ENCODE measurements at places on chromosomes 1 and 21.

DNA sequence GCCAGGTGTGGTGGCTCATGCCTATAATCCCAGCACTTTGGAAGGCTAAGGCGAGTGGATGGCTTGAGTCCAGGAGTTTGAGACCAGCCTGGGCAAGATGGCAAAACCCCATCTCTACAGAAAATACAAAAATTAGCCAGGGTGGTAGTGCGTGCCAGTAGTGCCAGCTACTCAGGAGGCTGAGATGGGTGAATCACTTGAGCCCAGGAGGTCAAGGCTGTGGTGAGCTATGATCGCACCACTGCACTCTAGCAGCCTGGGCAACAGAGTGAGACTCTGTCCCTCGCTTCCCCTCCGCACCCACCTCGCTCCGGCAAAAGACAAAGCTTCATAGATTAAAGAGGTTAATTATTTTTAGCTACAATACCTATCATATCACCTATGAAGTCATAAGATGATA is 100.0 kb downstream of the HHAT start:
- DNase-seq, result no peak

- DNase-seq, result no peak
Measured at GRCh38 chr1:109133002-109133706, 19.2 kb downstream of the ELAPOR1 start.

DNA sequence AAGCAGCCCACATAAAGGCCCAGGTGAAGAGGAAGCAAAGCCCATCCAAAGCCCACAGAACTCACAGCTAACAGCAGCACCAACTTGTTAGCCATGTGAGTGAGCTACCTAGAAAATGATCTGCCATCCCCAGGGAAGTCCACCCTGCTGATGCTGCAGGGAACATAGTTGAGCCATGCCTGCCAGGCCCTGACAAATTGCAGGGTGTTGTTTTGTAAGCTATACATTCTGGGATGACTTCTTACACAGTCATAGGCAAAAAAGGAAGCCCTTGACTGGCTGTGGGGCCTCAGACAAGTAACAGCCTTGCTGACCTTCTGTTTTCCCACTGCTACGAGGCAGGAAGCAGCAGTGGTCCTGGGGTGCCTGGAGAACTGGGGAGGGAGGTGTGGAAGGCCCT is 262.7 kb downstream of the MATN1 start:
- no peak for DNase-seq

DNA sequence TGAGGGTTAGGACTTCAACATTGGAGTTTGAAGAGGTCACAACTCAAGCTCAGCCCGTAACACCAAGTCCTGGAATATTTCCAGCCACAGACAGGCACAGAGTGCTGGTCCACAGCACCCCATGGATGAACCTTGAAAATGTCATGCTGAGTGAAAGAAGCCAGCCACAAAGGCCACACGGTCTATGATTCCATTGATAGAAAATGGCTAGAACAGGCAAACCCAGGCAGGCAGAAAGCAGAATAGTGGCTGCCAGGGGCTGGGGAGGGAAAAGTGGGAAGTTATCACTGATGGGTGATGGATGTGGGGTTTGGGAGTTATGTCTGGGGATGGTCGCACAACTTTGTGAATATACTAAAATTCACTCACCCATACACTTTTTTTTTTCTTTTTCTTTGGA is 21.3 kb downstream of the MX1 start:
- no peak for DNase-seq

GRCh38 chr1:170623171-170623570 is 40.8 kb upstream of the PRRX1 start:
- DNase-seq, result no peak

- no peak for DNase-seq
Measured at GRCh38 chr1:21174654-21175323, 1.9 kb downstream of the EIF4G3 start.

- DNase-seq, result no peak
Measured at GRCh38 chr1:212916481-212917133, 33.7 kb upstream of the VASH2 start.

- no peak for DNase-seq
Measured at GRCh38 chr1:8315573-8316475, 2.1 kb upstream of the SLC45A1 start.

DNA sequence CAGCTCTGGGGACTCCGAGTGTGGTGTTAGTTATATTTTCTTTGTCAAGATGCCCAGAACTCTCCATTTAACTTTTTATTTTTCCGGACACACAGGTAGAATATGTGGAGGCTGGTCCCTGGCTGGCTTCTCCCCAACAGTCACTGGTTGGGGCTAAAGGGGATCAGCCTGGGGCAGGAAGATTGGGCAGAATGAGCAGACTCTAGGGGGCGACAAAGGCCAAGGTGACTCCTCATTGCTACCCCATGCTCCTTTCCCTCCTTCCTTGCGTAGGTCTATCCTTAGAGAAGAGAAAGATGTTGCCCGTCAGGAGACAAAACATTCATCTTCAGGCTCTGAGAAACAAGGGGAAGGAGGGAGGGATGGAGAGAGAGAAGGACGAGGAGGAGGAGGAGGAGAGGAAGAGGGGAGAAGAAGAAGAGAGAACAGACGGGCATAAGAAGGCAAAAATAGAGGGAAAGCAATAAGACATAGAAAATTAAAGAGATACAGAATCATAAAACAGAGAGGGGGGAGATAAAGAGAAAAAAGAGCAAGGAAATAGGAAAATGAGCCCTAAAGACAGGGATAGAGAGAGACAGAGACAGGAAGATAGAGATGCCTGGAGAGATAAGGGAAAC is 89.9 kb downstream of the FOXD2 start:
- DNase-seq, result no peak

DNA sequence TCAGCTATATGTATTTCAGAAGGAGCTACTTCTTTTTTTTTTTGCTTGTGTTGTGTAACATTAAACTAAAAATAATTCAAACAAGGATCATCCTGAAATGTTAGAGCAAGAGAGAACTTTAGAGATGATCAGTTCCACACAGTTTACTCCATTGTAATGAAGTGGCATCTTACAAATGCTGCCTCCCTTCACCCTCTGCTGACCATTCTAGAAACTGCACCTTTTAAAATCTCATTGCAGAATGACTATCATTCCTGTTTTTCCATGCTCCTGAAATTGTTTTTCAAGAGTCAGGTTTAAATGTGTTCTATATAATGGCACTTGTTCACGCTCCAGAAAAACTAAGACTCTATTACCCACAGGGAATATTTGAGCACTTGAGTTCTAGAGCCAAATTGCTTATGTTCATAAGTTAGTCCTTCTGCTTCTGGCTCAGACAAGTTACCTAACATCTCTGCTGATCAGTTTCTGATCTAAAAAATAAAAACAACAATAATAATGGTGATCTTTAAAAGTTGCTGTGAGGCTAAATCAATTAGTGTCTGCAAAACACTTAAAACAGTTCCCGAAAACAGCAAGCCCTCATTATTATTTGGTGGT is 21.5 kb upstream of the SLC44A5 start:
- no peak for DNase-seq

- DNase-seq, result peak; percentile 84
Measured at GRCh38 chr1:22641906-22642636, 1.4 kb upstream of the C1QC start.

GRCh38 chr1:6545276-6546112 is 8.8 kb downstream of the NOL9 start:
- DNase-seq, result no peak

DNA sequence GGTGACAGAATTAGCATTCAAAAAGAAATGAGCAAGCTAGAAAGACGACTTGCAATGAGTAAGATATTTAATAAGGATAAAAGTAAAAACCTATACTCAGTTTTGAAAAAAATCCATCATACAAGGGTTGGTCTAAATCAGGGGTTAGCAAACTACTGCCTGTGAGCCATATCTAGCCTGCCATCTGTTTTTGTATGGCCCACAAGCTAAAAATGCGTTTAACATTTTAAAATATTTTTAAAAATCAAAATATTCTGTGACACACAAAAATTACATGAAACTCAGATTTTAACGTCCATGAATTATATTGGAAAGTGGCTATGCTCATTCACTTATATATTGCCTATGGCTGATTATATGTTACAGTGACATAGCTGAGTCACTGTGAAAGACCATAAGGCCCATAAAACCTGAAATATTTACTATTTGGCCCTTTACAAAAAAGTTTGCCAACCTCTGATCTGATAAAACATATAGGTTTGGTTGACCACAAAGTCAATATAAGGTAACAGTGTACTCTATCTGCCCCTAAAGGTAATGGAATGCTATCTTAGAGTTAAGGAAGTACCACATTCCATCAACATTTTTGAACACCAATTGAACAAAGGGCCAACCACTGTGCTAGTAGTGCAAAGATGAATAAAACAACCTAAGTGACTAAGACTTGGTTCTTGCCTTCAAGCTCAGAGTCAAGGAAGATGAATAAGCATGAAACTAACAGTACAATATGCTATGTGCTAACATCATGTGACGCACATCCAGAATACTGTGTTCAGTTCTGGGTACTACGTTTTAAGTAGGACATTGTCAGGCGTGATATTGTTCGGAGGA is 3.2 kb downstream of the IFT25 start:
- DNase-seq, result no peak

- DNase-seq, result no peak
Measured at GRCh38 chr1:3768811-3769390, 3.6 kb upstream of the SMIM1 start.

DNA sequence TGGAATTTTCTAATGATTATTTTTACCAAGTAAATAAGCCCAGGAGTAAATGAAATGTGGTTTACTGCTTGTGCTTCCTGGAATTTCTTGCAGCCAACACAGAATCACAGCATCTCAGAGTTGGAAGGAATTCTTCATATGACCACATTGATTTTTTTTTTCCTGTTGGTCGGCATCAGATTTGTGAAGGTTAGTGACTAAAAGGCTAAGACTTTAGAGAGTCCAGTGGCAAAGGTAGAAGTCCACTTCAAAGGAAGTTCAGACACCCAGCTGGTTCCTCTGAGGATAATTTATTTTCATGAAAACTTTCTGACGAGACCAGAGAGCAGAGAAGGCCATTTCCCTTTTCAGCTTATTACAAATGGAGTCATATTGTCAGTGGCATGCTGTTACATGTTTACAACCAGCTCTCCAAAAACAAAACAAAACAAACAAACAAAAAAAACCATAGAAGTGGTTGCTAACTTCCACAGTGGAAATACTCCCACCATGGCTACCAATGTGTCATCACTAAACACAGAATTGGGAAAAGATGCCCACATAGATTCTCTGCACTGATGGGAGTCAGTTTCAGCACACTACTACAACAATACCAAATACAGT is 77.2 kb upstream of the CDC42BPA start:
- no peak for DNase-seq

- no peak for DNase-seq
Measured at GRCh38 chr1:81584398-81584797, 216.3 kb upstream of the ADGRL2 start.

GRCh38 chr1:25562101-25562927 is 18.9 kb downstream of the LDLRAP1 start:
- DNase-seq, result peak; percentile 73

GRCh38 chr1:172900376-172900997 is 150.3 kb downstream of the TNFSF18 start:
- DNase-seq, result no peak

GRCh38 chr1:107076841-107077240 is 20.4 kb downstream of the PRMT6 start:
- DNase-seq, result no peak

GRCh38 chr1:67722292-67722944 is 37.4 kb downstream of the GADD45A start:
- DNase-seq, result no peak

DNA sequence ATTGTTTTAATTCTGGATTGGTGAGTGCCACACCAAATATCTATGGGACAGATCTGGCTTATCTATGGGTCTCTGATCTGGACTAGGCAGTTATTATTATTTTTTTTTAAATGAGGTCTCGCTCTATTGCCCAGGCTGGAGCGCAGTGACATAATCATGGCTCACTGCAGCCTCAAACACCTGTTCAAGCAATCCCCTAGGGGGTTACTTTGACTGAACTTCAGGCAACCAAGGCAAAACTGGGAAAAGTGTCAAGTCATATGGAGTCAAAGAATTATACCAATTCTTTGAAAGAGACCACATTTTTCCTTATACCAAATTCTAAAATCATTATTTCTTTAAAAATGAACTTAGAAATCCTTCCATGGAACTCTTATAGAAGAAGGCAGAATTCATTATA is 129.1 kb upstream of the HOOK1 start:
- DNase-seq, result no peak

GRCh38 chr1:206768472-206769303 is 1.9 kb upstream of the IL19 start:
- DNase-seq, result no peak

- DNase-seq, result no peak
Measured at GRCh38 chr21:46244602-46245001, 16.0 kb upstream of the LSS start.

DNA sequence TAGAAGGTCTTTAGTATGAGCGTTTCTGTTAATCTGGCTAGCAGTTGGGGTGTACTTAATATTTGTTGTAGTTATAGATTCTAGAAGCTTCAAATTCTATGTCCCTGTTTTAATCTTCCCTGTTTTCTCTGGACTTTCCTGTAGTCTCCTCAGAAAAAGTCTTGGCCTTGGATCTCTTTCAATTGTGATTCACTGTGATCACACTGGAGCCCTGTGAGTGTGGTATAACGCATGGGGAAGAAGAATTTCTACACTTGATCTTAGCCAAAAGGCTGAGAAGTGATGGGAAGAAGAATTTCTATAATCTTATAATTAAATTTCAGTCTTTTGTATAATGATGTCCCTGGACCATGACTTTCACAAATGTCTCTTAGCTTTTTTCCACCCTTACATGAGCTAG is 36.7 kb upstream of the COP1 start:
- no peak for DNase-seq

GRCh38 chr1:62912028-62912638 is 128.2 kb downstream of the ATG4C start:
- DNase-seq, result no peak

DNA sequence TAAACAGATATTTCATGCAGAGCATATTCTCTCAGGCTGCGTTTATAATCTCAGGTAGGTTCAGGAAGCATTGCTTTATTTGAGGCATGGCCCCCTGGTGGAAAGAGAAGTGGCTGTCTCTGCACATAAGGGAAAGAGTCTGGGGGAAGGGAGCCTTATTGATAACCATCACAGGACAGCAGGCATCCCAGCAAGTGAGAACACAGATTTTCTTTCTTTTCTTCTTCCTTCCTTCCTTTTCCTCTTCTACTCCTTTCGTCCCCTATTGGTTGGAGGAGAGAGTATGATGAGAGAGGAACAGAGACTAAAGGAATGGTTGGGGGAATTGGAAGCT is 21.9 kb downstream of the TSNAX start:
- DNase-seq, result no peak

All from activated T-cell treated with anti-CD3 and anti-CD28 coated beads, Interleukin-2, amount 50 U/mL, for 48 hours (primary cell).